NCI-H82 (cell line): ENCODE measurements at places on chromosomes 4 and X.
A peak's percentile ranks its signal among the peaks of the same experiment; 100 is the strongest.

GRCh38 chr4:15366721-15367120 lies 61.1 kb upstream of the C1QTNF7 start:
- DNase-seq, result no peak

DNA sequence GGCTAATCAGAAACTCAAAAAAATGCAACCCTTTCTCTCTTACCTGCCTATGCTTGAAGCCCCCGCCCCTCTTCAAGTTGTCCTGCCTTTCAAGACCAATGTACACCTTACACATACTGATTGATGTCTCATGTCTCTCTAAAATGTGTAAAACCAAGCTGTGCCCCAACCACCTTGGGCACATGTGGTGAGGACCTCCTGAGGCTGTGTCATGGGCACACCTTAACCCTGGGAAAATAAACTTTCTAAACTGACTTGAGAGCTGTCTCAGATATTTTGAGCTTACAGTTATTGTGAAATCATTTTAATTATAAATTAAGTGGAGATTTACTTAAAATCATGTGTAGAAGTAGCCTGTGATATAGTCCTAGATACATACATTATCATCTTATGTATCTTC lies 22.2 kb downstream of the GUF1 start:
- DNase-seq, result no peak

GRCh38 chrX:149313871-149314371 lies 191.2 kb downstream of the IDS start:
- no peak for DNase-seq

- DNase-seq, result no peak
Measured at GRCh38 chrX:124194199-124194598, 138.3 kb upstream of the TEX13D start.

DNA sequence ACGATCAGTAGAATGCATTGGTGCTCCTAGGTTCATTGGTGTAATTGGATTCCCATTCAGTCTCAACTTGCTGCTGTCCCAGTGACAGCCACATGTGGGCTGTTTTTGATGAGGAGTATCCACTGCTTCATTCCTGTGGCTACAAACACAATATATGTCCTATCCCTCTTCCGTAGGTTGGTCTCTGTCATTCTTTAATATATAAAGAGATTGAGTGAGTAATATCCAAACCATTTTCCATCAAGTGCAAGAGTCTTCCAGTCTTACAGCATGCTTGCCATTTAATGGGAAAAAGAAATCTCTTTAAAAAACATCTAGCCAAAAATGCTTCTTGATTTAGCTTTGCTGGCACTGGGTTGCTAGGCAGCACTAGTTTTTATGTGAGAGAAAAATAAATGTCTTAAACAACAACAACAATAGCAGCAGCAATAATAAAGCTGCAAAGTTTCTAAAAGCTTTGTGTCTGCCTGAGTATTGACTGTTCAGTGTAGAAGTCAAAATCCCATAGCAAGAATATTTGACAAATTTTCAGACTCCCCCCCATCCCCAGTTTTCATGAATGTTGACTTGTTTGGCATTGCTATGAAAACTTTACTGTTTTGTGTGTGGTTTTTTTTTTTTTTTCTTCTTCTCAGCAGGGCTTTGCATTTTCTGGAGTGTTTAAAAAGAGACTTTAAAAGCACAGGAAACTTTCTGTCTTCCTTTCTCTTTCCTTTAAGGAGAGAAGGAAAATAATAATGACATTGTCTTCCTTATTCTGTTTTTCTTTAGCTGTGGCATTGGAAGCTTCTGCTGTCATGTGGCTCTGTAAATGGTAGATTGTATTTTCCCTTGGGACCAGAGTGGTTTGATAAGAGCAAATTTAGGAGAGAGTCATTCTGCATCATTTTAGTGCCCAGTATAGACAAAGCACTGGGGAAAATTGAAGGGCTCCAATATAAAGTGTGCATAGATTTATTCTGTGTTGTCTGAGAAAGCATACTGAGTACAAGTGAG lies 244.3 kb downstream of the ARHGAP10 start:
- DNase-seq, result peak; percentile 6

- DNase-seq, result no peak
Measured at GRCh38 chr4:54100595-54101189, 729 bp downstream of the GSX2 start.

GRCh38 chrX:149569770-149570169 lies 17.5 kb downstream of the MAGEA9B start:
- no peak for DNase-seq

GRCh38 chr4:52863324-52863723 lies 1.2 kb downstream of the RASL11B start:
- DNase-seq, result peak; percentile 41

GRCh38 chr4:75512386-75513211 lies 1.6 kb downstream of the RCHY1 start:
- no peak for DNase-seq

DNA sequence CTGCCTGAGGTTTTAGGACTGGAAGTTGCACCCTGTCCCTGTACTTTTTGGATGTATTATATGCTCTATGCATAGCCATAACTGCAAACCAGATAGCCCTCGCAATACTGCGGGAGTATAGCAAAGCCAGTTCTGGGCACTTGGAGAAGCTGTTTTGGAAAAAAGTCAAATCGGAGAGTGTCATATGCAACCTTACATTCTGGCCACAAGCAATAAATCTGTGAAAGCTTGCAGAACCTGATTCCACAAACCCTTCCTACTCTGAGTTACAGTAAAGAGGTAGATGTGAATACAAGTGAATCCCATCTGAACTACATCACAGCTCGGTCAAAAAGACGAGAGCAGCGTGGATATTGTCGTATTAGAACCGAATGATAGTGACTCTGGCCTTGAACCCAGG lies 10.3 kb downstream of the HELT start:
- no peak for DNase-seq
